ENCODE measurements at places on chromosomes 4 and X.

DNA sequence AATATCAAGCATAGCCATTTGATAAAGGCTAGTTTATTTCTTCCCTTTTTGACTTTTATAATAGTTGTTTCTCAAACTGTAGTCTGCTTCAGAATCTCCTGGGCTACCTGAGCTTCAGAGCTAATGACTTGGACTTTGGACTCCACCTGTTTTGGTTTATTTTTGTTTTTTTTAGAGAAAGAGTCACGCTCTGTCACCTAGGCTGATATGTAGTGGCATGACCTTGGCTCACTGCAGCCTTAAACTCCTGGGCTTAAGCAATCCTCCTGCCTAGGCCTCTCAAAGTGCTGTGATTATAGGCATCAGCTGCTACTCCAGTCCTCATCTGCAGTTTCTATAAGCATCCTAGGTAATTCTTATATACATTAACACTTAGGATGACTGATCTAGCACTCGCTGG is 90.5 kb downstream of the DDIT4L start:
- no peak for DNase-seq

DNA sequence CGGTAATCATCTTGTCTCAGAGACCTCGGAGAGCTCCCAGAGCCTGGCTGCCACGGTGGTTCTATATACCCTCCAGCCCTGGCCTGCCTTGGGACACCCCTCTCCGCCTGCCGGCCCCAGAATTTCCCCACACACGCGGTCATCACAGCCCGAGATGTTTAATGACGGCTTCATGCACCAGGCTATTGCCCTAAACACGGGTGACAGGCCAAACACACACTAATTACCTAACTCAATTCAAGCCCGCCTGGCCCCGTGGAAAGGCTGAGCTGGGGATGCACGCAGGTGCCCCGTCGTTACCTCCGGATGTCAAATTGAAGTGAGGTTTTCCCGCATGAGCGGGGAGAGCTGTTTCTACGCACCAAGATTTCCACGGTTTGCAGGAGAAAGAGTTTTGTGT is 72.9 kb upstream of the PPP2R3B start:
- DNase-seq: no peak

DNA sequence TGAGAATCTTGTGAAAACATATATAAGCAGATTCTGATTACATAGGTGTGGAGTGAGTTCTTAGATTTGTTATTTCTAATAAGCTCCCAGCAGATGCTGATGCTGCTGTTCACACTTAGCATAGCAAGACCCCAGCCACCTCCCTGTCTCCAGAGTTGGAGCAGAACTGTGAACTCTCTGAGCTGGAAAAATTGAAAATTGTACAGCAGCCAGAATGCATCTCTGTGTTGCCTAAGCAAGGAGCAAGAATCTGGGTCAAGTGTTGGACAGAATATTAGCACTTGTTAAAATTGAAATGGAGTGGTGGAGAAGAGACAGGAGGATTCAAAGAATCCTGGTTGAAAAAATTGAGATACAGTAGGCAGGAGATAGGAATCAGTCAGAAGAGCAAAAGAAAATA is 146.6 kb upstream of the FAM47C start:
- DNase-seq: no peak

GRCh38 chr4:13570916-13571315 is 26.6 kb upstream of the NKX3-2 start:
- DNase-seq: no peak

DNA sequence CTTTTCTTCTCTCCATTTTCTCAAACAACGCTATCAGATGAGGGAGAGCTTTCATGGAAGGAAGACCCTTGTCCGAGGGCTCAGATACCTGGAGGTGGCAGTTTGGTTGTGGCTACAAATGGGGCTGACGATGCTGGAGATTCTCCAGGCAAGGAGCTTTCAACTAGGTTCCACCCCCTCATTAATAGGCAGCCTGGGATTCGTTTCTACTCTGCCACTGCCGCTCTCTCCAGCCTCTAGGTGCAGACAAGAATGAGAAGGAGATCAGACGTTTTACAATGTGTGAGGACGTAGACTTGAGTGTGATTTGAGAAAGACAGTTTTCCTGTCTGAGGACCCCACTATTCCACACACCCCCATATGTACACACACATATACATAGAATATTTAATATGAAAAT is 53.1 kb downstream of the ETNPPL start:
- no peak for DNase-seq

DNA sequence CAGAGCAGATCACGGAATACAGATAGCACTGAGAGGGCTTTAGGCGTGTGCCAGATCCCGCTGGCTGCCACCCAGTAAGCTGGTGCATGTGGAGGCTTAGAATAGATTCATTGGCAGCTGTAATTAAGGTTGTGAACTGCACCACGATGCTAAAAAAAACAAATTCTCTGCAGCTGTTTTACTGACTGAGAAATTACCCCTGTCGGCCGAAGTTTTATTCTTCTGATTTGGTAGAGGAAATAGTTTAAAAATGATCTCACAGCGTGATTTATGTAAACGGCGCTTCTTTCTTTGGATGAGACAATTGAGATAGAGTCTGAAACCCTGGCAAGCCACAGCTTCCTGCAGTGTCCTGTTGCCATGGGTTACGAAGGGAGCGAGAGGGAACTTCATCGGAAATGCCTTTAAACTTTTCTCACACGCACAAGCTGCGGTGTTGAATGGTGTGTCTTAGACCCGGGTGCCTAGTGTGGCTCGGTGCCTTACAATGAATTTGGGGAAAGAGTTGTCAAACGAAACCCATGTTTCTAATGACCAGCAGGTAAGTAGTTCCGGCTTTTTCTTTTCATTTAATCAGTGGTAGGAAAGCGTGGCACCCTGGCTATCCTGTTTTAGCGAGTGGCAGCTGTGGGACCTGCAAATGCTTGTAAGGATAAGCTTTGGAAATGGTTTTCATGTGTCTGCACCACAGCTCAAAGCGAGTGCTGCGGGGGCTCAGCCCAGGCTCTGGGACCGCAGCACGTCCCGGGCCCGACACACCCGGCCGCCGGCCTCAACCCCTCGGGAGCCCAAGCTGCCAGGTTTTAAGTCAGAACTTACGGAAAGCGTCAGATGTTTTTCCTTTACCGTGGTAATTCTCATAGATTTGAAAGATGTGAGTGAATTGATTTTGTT is 71.7 kb upstream of the HGFAC start:
- no peak for DNase-seq

- no peak for DNase-seq
Measured at GRCh38 chr4:188620608-188621007, 481.4 kb downstream of the TRIML1 start.

DNA sequence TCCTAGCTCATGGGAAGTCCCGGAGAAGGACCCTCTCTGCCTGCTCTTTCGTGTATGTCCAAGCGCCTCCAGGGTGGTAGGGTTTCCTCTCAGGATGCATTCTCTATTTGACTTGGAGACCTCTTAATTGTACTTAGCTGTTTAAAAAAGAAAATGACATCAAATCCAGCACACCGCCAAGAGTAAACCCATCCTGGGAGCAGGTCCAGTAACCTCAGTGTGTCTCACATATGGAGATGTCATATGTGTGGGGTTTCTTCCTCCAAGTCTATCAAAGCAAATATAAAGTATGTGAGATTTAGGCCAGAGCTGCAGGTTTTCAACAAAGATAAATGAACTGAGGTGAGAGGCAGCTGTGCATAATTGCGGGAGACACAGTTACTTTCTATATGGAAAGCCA is 209.4 kb upstream of the ANXA3 start:
- no peak for DNase-seq

DNA sequence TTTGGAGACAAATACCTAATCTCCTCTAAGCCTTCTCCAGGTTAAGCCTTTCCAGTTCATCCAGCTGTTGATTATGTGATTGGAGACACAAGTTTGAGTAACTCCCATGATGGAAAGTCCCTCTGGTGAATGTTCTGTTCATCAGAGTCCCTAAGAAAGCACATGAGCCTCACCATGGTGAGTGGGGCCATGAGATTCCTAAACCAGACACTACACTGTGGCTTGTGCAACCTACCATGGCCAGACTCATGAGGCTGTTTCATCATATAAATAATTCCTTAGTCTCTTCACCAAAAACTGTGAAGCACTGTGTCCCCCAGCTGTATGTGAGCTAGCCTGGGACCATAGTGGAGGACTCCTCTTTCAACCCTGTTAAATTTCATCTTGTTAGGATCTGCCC is 14.4 kb downstream of the PKD2 start:
- no peak for DNase-seq

DNA sequence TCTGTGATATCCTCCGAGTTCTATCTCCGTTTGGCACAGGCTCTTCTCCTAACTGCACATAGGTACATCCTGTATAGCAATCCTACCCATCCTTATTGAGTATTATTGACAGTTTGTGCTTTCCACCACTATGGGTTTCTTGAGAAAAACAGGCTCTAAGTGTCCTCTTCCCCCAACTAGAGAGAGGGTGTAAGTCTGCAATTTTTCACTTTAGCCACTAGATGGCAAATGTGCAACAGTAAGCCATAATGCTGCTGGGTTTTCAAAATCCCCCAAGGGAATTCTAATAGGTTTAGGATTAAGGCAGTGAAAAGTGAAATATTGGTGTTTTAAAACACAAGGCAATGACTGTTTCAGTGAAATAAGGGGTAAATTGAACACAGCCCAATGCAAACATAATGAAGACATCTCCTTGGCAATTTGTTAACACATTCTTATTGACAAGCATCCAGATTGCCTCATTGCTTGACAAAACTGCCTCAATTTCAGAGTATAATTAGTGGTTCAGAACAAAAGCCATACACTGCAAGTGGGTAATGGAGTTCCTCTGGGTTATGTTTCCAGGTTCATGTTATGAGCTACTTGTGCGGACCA is 239.0 kb upstream of the HTR2C start:
- DNase-seq: peak; percentile 12

DNA sequence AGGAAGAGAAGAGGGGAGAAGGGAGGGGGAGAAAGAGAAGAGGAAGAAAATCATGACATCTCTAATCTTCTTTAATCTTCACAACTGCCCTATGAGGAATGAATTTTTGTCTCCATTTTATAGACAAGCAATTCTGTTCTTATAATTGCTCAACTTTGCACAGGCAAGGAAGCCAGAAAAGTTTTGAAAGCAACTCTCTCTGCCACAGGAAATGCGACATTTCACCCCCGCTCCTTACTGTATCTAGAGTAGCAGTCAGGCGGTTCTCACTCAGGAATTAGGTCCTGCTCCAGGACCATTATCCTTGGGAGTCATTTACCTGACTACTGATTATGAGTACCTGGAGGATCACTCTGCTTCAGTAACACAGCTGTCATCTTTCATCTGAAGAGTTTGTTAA is 69.2 kb upstream of the FAM9A start:
- no peak for DNase-seq

DNA sequence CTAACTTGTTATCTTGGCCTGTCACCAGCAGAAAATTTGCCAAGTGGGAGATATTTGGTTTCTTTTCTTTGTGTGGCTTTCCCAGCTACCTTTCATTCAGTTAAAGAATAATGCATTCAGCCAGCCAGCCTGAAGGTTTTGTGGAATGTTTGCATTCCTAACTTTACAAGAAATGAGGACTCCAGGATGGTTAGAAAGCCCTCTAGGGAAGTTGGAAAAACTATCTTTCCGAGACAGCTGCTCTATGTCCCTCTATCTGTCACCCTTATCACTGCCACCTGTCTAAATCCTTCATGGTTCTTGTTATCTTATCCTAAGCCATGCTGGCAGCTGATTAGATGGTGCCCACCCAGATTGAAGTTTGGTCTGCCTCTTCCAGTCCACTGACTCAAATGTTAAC is 384.2 kb downstream of the SH3BGRL start:
- DNase-seq: no peak

GRCh38 chrX:9873952-9874351 is 87.7 kb downstream of the SHROOM2 start:
- DNase-seq: peak; percentile 67

GRCh38 chrX:98523026-98523425 is 1639.3 kb downstream of the RPA4 start:
- no peak for DNase-seq

- no peak for DNase-seq
Measured at GRCh38 chr4:169201222-169202144, 69.3 kb downstream of the SH3RF1 start.

DNA sequence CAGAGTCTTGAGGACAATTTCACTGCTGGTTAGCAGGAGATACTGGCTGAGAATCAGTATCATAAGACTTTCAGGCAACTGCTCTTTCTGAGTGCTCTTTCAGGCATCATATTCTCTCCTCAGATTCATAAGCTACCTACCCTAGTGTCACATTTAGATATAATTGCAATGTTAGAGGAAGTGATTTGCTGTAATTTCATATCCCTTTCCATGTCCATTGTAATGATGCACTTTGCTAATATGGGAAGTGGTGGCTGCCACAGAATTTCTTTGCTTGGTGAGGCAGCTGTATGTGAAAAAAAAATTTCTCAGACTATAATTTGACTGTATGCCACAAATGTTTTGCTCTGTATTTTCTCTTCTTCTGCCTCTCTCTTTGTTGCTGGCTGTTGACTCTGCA is 63.3 kb downstream of the DOCK11 start:
- no peak for DNase-seq

- DNase-seq: no peak
Measured at GRCh38 chrX:24184018-24184417, 34.5 kb downstream of the ZFX start.

DNA sequence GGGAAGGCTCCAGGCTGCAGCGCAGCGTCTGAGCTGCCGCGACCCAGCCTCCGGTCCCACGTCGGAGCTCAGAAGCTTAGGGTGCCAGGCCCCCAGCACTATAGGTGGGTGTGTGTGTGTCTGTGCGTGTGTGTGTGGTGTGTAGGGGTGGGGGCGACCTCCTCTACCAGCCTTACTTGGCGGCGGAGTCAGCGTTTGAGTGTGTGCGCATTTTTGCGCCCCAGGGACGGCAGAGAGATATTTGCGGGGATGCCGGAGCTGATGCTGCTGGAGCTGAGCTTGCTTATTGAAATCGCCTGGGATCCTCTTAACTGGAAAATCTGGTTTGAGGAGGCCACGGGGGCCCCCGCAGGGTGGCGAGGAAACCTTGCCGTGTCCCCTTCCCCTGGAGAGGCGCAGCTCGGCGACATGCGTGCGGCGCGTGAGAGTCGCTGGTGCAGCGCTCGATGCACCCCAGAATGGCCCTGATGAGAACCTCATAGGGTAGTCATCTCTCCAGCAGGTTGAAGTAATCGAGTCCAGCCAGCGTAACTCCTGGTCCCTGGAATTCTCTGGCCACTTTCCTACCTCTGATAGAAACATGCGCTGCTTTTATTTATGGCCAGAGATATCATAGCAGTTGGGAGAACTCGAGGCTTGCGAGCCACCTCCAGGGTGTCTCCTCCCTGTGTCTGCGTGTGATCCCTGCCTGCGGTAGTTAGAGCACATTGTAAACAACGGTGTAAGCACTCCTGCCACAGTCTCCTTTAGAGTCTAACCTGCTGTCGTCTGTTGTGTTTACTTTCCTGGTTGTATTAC is 2.7 kb downstream of the ADGRL3 start:
- peak; percentile 18 for DNase-seq

DNA sequence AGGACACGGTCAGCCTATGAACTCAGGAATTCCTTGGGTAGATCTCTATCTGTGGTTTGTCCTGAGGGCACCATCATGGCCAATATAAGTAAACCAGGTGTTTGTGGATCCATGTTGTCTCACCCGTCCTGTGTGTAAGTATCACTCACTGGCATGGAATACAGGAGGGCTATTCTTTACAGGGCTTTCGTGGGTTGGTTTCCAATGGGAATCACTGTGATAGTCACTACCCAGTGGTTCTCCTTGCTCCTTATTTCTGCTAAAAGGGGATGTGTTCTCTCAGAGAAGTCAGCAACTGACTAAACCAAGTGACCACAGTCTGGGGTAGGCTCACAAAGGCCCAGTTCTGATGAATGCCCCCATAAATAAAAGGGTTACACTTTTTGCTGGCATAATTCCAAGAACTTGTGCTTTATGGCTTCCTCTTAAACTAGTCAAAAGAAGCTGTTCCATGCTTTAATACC is 236.7 kb upstream of the JADE1 start:
- no peak for DNase-seq

All from GM13977 (cell line).